Activated CD8-positive, alpha-beta T cell treated with anti-CD3 and anti-CD28 coated beads for 36 hours (primary cell): ENCODE measurements at places on chromosomes 1 and 21. TPM values are rescaled to one million over a fixed set of nuclear protein-coding genes. Genes with fewer than 3 reads are reported as not detected.

The PTPN22 gene
- total RNA-seq: 56.0 TPM

GRCh38 chr1:31704271-31705079 lies 658 bp upstream of the COL16A1 start:
- no peaks in the 10 kb centered on the region for H3K36me3 ChIP-seq
- H3K27me3 ChIP-seq: peaks cover 32% of the 10 kb centered on the region
- H3K4me1 ChIP-seq: peaks cover 44% of the 10 kb centered on the region
- H3K4me3 ChIP-seq: no peak overlapping the region
- no peak for DNase-seq
- no peak overlapping the region for H3K27ac ChIP-seq

GRCh38 chr1:67162954-67163353 lies 3.3 kb upstream of the IL23R start:
- peak; percentile 79 for DNase-seq
- peaks cover 39% of the 10 kb centered on the region for H3K4me1 ChIP-seq
- H3K4me3 ChIP-seq: no peak overlapping the region
- H3K36me3 ChIP-seq: no peaks in the 10 kb centered on the region
- H3K27me3 ChIP-seq: peaks cover 4% of the 10 kb centered on the region

The FCRL6 gene
- 0.20 TPM for total RNA-seq

- no peak for DNase-seq
- H3K27me3 ChIP-seq: peaks cover 2% of the 10 kb centered on the region
- H3K4me3 ChIP-seq: no peak overlapping the region
- H3K4me1 ChIP-seq: no peaks in the 10 kb centered on the region
Observed at GRCh38 chr1:215507119-215507518, 60.0 kb upstream of the KCTD3 start.
